ENCODE measurements at places on chromosomes 3 and 15.

DNA sequence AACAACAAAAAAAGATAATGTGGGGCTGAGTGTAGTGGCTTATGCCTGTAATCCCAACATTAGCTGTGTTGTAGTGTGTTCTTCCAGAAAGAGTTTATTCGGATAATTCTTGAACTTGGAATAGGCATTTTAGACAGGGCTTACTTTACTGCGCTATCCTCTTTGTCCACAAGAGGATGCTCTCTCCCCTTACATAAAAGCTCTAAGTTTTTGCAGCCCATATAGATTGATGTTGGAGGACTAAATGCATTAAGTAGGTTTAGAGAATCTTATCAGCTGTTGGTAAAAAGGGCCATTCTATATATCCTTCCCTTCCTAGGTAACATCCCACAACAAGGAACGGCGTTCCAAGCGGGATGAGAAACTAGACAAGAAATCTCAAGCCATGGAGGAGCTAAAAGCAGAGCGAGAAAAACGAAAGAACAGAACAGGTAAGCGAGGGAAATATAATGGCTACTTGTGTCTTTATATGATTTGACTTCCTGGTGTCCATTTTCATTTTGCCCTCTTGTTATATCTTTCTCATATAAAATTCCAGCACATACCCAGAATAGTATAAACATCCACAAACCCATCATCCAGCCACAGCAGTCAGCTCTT lies 27.8 kb upstream of the ITPKA start:
- DNase-seq = no peak

GRCh38 chr3:130907500-130907899 lies 13.6 kb downstream of the ATP2C1 start:
- no peak for DNase-seq

- no peak for DNase-seq
These were observed 41.2 kb downstream of the PTPN23 start for GRCh38 chr3:47421741-47422649.

DNA sequence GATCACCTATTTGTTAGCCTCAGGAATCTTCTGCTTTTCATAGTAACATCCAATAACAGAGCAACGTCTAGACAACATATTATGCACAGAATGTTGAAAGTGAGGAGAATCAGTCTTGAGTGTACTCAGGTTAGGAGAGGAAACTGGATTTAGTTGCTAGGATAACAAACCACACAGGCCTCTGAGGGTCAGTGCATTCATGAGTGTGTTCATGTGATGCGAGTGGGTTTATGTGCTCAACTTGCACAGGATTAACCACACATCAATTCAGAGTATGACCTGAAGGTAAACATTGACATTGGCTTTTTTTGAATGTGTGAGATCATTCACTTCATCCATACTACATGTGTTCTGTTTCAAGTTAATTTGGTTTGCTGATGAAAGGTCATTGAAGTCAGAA lies 287.6 kb downstream of the DIPK2A start:
- no peak for DNase-seq

DNA sequence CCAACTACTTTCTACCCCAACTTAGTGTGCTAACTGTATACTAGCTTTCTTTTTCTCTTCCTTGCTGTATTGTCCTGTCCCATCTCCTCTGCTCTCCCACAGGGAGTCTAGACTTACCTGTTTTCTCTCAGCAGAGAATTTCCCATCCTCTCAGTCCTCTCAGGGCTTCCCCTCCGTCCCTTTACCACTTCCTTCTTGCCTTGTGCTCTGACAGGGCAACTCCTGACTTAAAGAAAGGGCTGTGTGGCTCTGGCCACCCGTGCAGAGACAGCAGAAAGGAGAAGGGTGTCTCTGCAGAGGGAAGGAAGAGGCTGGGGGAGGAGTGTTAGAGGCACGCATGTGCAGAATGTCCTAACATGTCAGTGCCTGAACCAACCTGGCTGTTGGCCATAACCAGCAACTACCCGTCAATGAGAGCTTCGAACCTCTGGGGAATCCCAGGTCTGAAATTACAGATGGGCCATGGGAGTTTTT lies at the start of gene GCSAM:
Gene GCSAM, minus strand, starts transcription at position 274 of the 474 bp plus-strand sequence. Its CDS starts 128 bp downstream, at position 146.
- no peak for DNase-seq

DNA sequence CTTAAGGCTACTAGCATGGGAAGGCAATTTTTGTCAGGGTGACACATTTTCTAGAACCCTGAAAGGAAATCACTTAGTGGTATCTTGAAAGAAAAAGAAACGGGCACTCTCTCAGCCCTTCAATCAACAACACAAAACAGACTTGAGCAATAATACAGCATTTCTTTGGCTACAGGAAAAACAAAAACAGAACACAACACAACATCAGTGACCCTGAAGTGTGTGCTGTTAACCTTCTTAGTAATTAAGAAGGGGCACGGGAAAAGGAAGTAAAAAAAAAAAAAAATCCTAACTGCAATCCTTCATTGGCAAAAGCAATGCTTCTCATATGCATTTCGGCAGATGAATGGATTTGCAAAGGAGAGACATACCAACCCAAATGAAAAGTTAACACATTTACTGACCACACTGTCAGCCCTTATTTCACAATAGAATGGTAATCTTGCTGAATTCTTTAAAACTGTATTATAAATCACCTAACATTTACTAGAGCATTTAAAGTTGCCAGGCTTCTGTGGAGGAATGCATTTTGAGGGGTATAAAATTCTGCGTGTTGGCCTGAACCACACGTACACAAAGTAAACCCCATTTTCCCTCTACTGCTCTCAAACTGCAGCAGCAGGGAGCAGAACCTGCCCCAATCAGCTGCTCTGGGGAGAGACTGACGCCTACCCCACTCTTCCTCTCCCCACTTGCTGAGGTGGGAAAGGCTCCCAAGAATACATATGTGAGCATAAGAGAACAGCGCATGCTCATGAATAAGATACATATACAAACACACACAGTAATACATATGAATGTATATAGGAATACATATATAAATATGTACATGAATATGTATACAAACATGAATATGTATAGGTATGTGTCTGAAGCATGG lies 198.5 kb downstream of the FOXP1 start:
- DNase-seq = no peak

GRCh38 chr3:32438596-32439344 lies 47.1 kb downstream of the CMTM7 start:
- DNase-seq = no peak

Measured in mucosa of descending colon (tissue), 3 donors.